ENCODE measurements at places on chromosomes 1 and 21. TPM values are rescaled to one million over a fixed set of nuclear protein-coding genes. Genes with fewer than 3 reads are reported as not detected.

Gene ADIPOR1
- 84.5 TPM for polyA plus RNA-seq

Gene CLCA4
- polyA plus RNA-seq: 0.13 TPM

Gene OR2T11
- not detected for polyA plus RNA-seq

Gene LCE2A
- not detected for polyA plus RNA-seq

Gene NCF2
- 10.2 TPM for polyA plus RNA-seq

Gene NUP210L
- polyA plus RNA-seq: 0.06 TPM

Gene DENND4B
- polyA plus RNA-seq: 26.0 TPM

Gene INKA2
- 1.5 TPM for polyA plus RNA-seq

Gene VSIG8
- 0.32 TPM for polyA plus RNA-seq

Gene PPT1
- polyA plus RNA-seq: 131 TPM

Gene MARK1
- polyA plus RNA-seq: 8.4 TPM

Gene TMEM269
- polyA plus RNA-seq: 0.47 TPM

Gene IL22RA1
- polyA plus RNA-seq: 4.0 TPM

Gene FCRL2
- polyA plus RNA-seq: not detected

Gene SLC16A1
- 63.5 TPM for polyA plus RNA-seq

Gene TRIM63
- 0.98 TPM for polyA plus RNA-seq

Gene KCNJ9
- polyA plus RNA-seq: 0.17 TPM

Gene HSPA6
- polyA plus RNA-seq: 0.30 TPM

Gene FBLIM1
- 47.5 TPM for polyA plus RNA-seq

Gene MAP3K7CL
- 6.5 TPM for polyA plus RNA-seq

Gene KIAA0040
- polyA plus RNA-seq: 15.1 TPM

Gene PDIK1L
- 16.5 TPM for polyA plus RNA-seq

Gene F13B
- polyA plus RNA-seq: 0.72 TPM

Gene CFH
- 72.6 TPM for polyA plus RNA-seq

Gene PDC
- polyA plus RNA-seq: 0.76 TPM

Gene LYPD8
- polyA plus RNA-seq: not detected

Gene SEMA4A
- polyA plus RNA-seq: 21.6 TPM

Gene SHISAL2A
- polyA plus RNA-seq: 2.4 TPM

Gene NCSTN
- polyA plus RNA-seq: 157 TPM

Gene KIF26B
- polyA plus RNA-seq: 32.4 TPM

Gene TRIM17
- polyA plus RNA-seq: 7.7 TPM

Gene TNFRSF25
- polyA plus RNA-seq: 27.7 TPM

Gene CLCA1
- polyA plus RNA-seq: not detected

Gene FCRL5
- 0.14 TPM for polyA plus RNA-seq

Gene TAL1
- 6.2 TPM for polyA plus RNA-seq

Gene KRTAP19-3
- not detected for polyA plus RNA-seq

Gene UBL4B
- not detected for polyA plus RNA-seq

Gene TMPRSS3
- polyA plus RNA-seq: 2.1 TPM

Gene KRTAP27-1
- not detected for polyA plus RNA-seq

Gene CRYZL1
- polyA plus RNA-seq: 67.3 TPM

Gene MAP1LC3C
- 3.4 TPM for polyA plus RNA-seq

Gene LRIG2
- polyA plus RNA-seq: 17.1 TPM

Gene GIPC2
- 18.7 TPM for polyA plus RNA-seq

Gene AMY2A
- polyA plus RNA-seq: 0.10 TPM

Gene NPPB
- polyA plus RNA-seq: 0.37 TPM

Gene UBXN10
- polyA plus RNA-seq: 5.3 TPM

Gene TMEM51
- polyA plus RNA-seq: 20.0 TPM

Gene ADORA1
- polyA plus RNA-seq: 3.8 TPM

Gene DESI2
- 44.8 TPM for polyA plus RNA-seq

Gene KCNJ6
- polyA plus RNA-seq: 0.23 TPM

Gene CCDC185
- not detected for polyA plus RNA-seq

Gene ACTN2
- polyA plus RNA-seq: 0.37 TPM

Gene SLC2A5
- polyA plus RNA-seq: 0.72 TPM

Gene AJAP1
- polyA plus RNA-seq: 1.3 TPM
